Cortex of kidney (tissue), 1 donor: ENCODE measurements at places on chromosomes 5 and 9.

DNA sequence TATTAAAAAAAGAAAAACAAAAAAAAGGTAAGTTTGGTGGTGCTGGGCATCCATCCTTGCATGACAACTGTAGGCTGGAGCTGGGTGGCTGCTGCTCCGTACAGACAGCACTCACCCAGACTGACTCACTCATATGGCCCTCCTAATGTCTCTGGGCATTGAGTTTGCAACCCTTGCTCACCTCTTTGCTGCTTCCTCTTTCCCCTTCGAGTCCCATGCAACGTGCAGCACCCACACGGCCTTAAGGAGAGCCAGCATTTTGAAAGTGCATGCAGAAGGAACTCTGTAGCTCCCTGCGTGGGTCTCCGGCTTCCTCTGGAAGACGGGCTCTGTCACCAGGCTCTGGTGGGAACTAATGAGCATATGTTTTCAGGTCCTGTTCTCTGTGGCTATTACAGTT is 60.5 kb upstream of the ENTREP1 start:
- no peak for DNase-seq

- DNase-seq = no peak
Measured at GRCh38 chr5:172749881-172750633, 20.9 kb downstream of the DUSP1 start.

- DNase-seq = no peak
Measured at GRCh38 chr9:132942541-132943182, 1.8 kb downstream of the TSC1 start.

GRCh38 chr9:70170151-70170790 is 88.5 kb upstream of the SMC5 start:
- no peak for DNase-seq

- no peak for DNase-seq
Measured at GRCh38 chr5:173845321-173845720, 42.8 kb upstream of the CPEB4 start.

GRCh38 chr5:125083981-125084380 is 337.5 kb upstream of the ZNF608 start:
- DNase-seq = no peak

DNA sequence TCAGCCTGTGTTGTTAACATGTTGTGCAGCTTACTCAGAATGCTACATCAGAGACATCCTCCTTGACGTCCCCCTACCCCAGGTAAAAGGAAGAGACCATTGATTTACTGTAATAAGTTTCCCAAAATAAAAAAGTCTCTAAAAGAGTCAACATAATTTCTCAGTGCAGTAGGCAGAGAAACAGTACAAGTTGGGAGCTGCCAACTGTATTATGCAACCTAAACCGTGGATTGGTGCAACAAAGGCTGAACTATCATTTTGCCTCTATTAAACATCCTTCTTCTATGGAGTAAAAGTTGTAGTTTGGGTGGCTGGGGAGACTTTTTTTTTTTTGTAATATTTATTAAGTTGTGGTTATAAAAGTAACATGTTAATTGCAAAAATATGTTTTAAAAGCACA is 208.0 kb downstream of the NR3C1 start:
- DNase-seq = no peak

DNA sequence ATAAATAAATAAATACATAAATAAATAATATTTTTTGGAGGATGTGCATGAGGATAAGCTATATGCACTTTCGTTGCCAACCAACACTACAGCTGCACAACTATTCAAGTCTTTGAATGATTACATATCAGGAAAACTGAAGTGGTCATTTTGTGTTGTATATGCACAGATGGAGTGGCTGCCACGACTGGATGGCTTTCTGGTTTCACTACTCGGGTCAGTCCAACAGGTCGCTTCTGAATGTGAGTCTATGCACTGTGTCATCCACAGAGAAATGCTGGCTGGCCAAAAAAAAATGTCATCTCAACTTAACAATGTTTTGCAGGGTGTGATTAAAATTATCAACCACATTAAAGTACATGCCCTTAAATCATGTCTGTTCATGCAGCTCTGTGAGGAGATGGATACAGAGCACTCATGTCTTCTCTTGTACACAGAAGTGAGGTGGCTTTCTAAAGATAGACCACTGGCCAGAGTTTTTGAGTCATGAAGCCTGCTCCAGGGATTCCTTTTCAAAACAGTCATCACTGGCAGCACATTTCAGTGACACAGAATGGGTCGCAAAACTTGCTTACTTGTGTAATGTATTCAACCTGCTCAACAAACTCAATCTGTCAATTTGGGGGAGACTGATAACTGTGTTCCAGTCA is 589.8 kb upstream of the CYLC2 start:
- DNase-seq = no peak

DNA sequence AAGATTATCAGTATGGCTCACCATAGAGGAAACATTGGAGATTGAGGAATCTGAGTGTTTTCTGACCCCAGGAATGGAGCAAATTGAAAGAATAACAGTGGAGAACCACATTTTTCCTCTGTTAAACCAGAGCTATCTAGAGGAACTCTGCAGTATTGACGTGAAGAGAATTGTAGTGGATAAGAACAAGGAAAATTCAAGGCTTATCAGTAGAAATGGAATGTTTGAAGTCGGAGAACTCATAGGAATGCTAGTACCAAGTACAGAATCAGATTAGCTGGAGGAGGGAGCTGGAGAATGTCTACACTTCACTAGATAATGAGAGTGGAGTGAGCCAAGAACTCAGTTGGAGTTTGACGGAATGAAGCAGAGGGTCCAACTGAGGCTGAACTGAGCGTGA is 50.3 kb downstream of the SNCAIP start:
- no peak for DNase-seq

GRCh38 chr5:57947181-57947580 is 464.6 kb upstream of the ACTBL2 start:
- no peak for DNase-seq

DNA sequence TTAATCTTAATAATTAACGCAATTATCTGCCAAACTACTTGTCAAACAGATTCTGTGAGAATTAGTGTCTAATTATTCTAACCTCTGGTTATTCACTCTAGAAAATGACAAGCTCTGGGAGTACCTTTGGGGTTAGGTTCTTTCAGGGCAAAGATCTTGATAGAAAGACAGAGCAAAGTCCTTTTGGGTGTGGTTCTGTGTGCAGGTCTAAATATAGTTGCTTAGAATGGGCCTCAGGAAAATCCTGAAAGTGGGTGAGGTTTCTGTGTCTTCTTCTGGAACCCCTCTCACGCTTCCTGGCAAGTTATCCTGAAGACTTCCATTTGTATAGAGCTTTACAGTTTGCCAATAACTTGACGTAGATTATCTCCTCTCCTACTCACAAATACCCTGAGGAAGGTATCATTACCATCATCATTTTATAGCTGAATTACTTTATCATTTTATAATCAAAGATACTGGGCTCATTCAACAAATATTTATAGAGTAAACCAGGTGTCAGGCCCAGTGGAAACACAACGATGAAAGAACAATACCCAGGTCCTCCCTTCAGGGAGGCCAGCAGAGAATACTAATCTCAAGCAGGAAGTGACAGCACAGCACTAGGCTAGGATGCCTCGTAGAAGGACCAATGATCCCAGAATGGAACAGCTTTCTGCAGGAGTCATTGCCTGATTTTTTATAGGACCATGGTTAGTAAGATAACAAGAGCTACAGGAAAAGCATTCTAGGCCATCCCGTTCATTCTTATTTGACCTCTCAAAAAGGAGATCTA is 27.6 kb upstream of the LHFPL2 start:
- DNase-seq = no peak

- DNase-seq = no peak
Measured at GRCh38 chr5:104821606-104822005, 1259.0 kb upstream of the NUDT12 start.

GRCh38 chr5:177519463-177520235 is 2.9 kb upstream of the DDX41 start:
- DNase-seq = no peak

GRCh38 chr5:8491254-8491653 is 622.3 kb downstream of the MTRR start:
- DNase-seq = no peak

DNA sequence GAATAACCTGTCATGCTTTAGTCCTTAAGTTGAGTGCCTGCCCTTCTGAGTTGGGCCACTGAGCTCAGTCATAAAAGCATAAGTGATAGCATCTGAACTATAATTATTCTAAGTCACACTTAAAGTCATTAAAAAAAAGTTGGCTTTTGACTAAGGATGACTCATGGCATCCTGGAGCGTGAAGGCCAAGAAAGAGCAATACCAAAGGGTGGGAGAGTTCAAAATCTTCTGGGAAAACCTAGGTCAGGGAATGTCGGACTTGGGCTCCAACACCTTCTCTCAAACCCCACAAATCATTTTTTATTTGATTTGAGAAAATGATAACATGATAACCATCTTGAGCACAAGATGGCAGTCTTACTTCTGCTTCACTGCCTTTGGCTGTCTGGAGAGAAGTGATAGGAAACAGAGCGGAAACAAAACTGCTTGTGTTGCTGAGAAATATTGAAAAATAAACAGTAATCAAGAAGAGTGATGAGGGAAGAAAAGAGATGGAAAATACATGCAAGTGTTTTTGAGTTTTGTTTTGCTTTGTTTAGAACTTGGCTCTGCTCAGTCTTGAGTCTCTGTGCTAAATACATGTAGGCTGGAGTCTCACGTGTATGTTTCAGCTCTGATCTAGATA is 16.9 kb upstream of the NTRK2 start:
- DNase-seq = no peak

DNA sequence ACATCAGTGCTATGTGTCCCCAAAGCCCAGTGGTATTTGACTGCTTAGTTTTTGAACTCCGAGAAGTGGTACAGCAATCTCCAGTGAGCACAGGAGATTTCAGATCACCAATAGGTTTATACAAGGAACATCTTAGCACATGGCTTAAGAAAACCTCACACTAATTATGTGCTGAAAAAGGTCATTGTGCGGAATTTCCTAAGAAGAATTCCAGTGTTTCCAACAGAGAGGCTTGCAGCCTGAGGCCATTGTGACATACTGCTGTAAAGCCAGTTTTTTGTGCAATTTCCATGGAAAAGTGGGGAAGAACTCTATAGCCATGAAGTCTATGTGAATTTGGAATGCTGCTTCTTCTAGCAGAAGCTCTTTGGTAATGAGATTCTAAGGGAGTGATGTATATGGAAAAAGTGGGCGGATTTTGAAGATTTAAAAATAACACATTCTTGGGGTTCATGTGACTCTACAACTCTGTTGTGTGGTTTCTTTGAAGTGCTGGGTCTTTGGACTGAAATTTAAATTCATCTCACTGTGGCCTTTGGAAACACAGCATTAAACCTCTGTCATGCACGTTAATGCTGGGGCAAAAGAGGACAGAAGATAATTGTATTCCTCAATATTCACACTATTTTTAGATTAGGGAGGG is 110.5 kb upstream of the CD180 start:
- DNase-seq = no peak

GRCh38 chr5:150298701-150299451 is 3.8 kb downstream of the ARSI start:
- DNase-seq = no peak

GRCh38 chr5:150672237-150672883 is 11.3 kb downstream of the MYOZ3 start:
- DNase-seq = no peak

GRCh38 chr5:181193656-181194055 is 11.3 kb downstream of the TRIM7 start:
- DNase-seq = no peak

DNA sequence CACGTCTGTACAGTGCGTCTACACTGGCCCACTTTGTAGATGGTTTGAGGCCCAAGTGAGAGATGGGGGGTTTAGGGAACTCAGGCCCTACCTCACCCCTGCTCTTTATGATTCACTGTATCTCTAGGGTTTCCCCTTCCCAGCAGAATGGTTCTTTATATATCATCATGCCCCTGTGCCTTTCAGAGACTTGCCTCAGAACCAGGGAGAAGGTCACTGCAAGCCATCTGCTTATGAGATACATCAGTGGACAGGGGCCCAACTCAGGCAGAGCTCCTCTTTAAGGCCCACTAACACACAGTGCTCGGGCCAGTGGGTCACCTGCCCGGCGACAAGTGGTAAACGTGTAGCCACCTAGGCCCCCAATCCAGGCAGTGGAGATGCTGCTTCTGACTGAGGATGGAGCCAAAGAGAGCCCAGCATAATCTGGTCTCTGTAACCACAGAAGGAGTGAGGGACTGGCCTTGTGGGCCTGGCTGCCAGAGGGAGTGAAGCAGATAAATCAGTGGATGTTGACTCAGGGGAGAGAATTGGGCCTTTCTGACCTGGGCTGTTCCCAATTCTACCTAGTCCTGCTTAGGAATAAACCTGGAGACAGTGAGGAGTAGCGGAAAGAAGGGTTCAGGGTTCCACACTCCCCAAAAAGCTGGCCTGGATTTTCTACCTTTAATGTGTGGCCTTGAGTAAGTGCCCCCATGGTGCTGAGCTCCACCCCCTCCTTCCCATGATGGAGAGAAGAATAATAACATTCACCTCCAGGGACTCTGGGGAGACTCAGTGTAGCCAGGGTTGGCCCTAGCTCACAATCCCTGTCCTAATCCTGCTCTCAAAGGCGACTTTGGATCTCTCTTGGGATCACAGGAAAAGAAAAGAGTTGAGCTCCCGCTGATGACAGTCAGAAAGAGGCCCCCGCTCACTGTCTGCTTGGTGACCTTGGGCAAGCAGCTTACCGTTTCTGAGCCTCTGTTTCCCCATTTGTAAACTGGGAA is 2.8 kb upstream of the DUSP1 start:
- DNase-seq = no peak

GRCh38 chr9:95127249-95128176 is 190.0 kb downstream of the FANCC start:
- no peak for DNase-seq
